CD8-positive, alpha-beta memory T cell (primary cell): ENCODE measurements at places on chromosomes 16 and 17. TPM values are rescaled to one million over a fixed set of nuclear protein-coding genes. Genes with fewer than 3 reads are reported as not detected.

DNA sequence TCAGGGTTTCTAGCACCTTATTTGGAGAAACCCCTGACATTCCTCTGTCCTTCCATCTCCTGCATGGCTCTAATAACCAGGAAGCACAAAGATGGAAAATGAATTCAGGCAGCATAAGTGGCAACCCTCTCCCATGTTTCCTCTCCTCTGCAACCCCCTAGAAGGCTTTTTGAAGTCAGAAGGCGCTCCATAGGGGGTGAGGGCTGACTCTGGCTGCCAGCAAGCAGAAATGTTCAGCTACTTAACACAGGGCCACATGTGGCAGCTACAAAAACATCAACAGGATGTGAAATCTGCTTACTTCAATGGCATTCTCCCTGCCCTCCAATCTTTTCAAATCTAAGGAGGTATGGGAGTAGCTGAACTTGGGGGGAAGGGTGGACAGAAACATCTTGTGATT lies 55.2 kb upstream of the IRX5 start:
- DNase-seq: no peak

GRCh38 chr17:9313346-9313745 lies 262.3 kb downstream of the STX8 start:
- no peak for DNase-seq

Gene LGALS9B
- total RNA-seq: not detected

Gene CD300H
- not detected for total RNA-seq
